ENCODE measurements at places on chromosomes 4 and X. TPM values are rescaled to one million over a fixed set of nuclear protein-coding genes. Genes with fewer than 3 reads are reported as not detected.

The MND1 gene
- 12.6 TPM for total RNA-seq

The GLUD2 gene
- 1.6 TPM for total RNA-seq

The TACR3 gene
- not detected for total RNA-seq

The TMEM47 gene
- 0.82 TPM for total RNA-seq

The RASGEF1B gene
- 0.25 TPM for total RNA-seq

Data from A549 treated with RU486 at 1 μM for 4 hours (cell line).